ENCODE measurements at places on chromosomes 3 and 15.
A peak's percentile ranks its signal among the peaks of the same experiment; 100 is the strongest.

GRCh38 chr15:84685304-84685703 lies 27.3 kb upstream of the NMB start:
- peak; percentile 77 for DNase-seq

- DNase-seq = no peak
Observed at GRCh38 chr15:78225783-78226541, 8.4 kb downstream of the ACSBG1 start.

- DNase-seq = no peak
Observed at GRCh38 chr3:126955004-126955790, 27.7 kb upstream of the PLXNA1 start.

DNA sequence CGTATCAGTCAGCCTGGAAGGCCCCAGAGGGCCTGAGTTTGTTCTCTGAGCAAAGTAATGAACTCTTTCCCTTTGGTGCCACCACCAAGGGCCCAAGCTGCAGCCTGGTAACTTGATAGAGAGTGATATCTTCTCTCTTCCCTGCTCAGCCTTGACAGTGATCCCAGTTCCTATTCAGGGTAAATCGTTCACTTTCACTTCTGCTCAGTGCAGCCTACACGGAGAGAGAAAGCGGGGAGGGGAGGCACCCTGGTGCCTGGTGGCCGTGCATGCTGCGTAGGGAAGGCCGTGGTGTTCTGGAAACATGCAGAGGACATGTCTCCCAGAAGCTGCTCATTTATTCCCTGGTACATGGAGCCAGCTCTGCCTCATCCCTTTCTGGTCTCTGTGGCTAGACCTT lies 54.9 kb downstream of the KIF9 start:
- peak; percentile 18 for DNase-seq

- DNase-seq = no peak
Observed at GRCh38 chr3:99128235-99128634, 226.7 kb upstream of the DCBLD2 start.

DNA sequence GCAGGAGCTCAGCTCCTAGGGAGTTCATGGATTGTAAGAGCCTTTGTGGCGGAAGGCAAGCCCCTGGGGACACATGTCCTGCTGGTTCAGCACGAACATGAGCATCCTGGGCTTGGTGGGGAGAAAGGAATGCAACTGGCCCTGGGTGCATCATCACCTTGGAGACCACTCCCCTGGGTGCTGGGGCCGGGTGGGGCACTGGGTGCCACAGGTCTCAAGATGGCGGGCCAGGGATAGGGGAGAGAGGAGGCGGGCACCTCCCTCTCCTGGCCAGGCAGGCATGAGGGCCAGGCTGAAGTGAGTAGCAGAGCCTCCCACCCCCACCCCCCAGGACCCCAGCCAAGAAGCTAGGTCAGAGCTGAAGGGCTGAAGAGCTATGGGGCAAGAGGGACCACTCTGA lies 768 bp downstream of the PCBP4 start:
- no peak for DNase-seq

DNA sequence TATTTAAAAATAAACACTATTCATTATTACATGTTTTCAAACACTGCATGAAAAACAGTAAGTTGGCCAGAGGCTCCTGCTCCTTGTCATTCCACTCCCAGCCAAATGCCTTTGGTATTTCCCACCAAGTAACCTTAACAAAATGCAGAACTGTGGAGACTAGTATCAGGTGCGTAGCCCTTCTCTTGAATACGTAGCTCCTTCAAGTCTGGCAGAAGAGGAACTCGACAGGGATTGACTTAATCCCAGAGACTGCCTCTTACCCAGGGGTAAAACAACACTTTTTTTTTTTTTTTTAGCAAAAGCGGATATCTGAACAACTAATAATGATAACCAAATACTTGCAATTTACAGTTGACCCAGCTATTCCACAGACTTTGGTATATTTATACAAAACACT lies 738 bp downstream of the COMMD2 start:
- DNase-seq = peak; percentile 21

DNA sequence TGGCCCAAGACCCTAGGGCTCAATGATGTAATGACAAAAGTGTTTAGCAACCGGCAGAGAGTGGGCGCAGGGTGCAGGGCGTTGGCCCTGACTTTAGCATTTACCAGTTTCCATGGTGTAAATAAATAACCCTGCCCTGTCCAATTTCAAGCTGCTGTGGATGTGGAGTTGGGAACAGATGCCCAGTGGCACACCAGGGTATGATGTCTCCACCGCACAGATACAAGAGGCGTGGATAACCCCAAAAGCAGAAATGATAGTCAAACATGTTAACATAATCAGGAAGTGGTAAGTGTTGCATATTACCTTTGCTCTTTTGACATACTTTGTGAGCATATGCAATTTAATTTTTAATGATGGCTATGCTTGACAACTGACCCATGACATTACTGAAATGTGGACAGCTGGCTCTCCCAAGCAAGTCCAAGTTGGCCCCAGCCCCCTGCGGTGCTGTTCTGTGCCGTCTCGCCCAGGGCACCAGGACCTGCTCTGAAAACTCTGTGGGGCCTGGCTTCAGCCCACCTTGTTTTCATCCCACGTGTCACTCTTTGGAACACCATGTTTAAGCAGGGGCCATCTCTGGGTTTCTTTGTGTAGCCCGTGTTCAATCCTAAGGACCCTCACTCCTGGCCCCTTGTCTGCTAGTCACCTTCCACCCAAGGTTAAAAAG lies 10.8 kb upstream of the ANPEP start:
- DNase-seq = peak; percentile 87

GRCh38 chr3:108097322-108098002 lies 6.6 kb upstream of the CD47 start:
- DNase-seq = peak; percentile 36

DNA sequence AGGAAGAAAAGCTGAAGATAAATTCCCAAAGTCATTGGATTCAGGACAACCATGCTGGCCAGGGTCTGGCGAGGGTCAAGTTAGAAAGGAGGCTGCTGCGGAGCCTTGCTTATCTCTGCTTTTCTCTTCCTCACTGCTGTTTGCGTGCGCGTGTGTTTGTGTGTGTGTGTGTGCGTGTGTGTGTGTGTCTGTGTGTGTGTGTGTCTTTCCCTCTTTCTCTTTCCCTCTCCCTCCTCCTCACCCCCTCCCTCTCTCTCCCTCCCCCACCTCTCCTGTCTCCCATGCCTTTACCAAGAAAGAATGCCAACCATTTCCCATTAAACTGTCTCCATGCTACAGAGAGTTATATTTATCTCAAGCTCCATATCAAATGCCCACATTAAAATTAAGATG lies at the start of gene COLQ:
Gene COLQ (minus strand): TSS at position 134 of the 393 bp plus-strand sequence. CDS start 81 bp downstream, at position 53.
- DNase-seq = no peak

DNA sequence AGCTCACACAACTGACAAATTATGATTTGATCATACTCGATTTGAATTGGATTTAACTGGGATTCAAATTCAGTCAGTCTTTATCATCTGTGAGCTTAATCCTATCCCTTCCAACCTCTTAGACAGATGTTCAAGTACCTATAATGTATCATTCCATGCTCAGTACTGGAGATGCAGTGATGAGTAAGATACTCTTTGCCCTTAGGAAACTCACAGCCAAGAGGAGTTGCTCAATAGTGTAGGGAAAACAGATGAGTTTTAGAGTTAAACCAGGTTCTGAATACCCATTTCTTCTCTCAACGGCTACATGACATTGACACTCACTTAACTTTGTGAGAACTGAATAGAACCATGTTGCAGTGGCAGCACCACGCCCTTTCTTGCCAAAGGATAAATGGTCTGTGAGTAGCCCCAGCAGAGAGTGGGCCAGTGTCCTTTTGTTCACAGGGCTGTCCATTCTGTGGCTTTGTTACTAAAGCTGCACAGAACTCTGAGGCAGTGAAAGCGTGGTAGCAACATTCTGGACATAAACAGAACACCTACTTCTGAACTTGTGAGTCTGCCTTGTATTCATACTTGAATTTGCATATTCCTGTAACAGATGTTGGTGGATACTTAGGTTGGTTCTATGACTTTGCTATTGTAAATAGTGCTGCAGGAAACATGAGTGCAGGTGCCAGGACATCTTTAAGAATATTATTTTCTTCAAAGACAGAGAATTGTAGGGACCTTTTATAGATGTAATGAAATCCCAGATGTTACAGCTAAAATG lies 91.6 kb downstream of the RASA2 start:
- no peak for DNase-seq

GRCh38 chr3:14780927-14781507 lies 37.7 kb upstream of the FGD5 start:
- DNase-seq = peak; percentile 70

DNA sequence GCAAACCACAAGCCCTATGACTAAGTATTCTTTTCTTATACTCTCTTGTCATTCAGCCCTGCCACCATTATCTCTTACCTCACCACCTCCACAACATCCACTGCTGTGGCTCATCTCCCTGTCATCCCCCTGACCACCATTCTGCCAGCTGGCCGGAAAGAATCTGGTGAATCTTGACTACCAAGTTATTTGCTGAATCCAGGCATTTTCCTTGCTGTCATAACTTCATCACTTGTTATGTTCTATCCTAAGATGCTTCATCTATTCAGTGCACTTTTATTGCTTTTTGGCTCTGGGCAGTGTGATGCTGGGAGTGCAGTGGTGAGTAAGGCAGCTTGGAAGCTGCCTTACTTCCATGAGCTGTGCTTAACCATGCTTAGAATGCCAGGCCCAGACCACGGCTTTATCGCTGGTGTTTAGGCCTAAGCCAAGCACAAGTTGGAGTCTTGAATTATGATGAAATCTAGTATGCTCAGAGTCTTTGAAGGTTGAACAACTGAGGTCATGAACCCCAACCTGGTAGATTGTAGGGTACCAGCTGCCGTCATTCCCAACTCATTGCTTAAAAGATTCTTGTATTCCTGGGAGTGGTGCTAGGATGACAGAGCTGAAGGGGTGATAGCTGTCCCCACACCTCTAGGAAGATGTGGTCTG lies 27.0 kb upstream of the APH1B start:
- DNase-seq = no peak

GRCh38 chr15:101533371-101534140 lies 44.0 kb upstream of the PCSK6 start:
- no peak for DNase-seq

GRCh38 chr15:90419738-90420406 lies 31.8 kb downstream of the IQGAP1 start:
- DNase-seq = no peak

DNA sequence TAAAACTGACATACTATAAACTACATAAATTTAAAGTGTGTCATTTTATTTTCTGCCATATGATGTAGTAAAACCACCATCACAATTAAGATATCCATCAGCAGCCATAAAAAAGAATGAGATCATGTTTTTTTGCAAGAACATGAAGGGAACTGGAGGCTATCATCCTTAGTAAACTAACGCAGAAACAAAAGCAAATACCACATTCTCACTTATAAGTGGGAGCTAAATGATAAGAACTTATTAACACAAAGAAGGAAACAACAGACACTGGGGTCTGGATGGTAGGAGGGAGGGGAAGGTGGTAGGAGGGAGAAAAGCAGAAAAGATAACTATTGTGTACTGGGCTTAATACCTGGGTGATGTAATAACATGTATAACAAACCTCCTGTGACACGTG lies 24.6 kb downstream of the CCDC14 start:
- DNase-seq = no peak

- no peak for DNase-seq
Observed at GRCh38 chr3:134792700-134793099, 2.4 kb upstream of the EPHB1 start.

GRCh38 chr3:129626744-129627349 lies 20.4 kb upstream of the PLXND1 start:
- peak; percentile 94 for DNase-seq

DNA sequence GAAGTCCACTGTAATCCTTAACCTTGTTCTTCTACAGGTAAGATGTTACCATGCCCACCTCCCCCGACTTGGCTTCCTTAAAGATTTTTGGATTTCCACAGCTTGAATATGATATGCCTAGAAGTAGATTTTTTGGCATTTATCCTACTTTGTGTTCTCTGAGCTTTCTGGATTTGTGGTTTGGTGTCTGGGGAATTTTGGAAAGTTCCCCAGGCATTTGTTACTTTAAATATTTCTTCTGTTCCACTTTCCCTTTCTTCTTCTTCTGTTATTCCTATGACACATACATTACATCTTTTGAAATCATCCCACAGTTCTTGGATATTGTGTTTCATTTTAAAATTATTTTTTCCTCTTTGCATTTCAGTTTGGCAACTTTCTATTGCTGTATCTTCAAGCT lies 122.1 kb upstream of the TMEM108 start:
- no peak for DNase-seq

- no peak for DNase-seq
Observed at GRCh38 chr15:78830514-78831228, 19.4 kb upstream of the ADAMTS7 start.

DNA sequence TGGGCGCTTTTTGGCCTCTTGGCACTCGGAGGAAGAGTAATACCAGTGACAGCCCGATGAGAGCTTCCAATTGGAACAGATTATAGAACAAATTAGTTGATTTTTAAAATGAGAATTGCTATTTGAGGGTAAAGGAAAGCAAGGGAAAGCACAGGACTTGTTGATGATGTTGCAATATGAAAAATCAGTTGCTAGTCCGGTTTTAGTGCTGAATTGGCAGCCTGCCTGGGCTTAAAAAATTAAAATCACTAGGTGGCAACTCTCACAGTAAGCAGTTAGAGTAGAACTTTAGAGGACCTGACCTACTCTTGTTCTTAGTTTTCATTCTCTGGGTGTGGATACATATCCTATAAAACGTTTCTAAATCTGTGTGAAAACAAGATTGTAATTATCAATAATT lies 2.1 kb upstream of the SCAANT1 start:
- no peak for DNase-seq

- DNase-seq = no peak
Observed at GRCh38 chr15:52523192-52523591, 5.5 kb downstream of the MYO5A start.

- DNase-seq = no peak
Observed at GRCh38 chr15:29652595-29652994, 169.7 kb downstream of the TJP1 start.

- no peak for DNase-seq
Observed at GRCh38 chr3:34200576-34200975, 402.1 kb downstream of the PDCD6IP start.
